ENCODE measurements at places on chromosomes 16 and 17.

- peak; percentile 97 for DNase-seq
Observed at GRCh38 chr16:67247192-67248072, at the start of gene FHOD1. FHOD1 (minus strand) TSS chr16:67247481; CDS start chr16:67247410, 71 bp downstream.

DNA sequence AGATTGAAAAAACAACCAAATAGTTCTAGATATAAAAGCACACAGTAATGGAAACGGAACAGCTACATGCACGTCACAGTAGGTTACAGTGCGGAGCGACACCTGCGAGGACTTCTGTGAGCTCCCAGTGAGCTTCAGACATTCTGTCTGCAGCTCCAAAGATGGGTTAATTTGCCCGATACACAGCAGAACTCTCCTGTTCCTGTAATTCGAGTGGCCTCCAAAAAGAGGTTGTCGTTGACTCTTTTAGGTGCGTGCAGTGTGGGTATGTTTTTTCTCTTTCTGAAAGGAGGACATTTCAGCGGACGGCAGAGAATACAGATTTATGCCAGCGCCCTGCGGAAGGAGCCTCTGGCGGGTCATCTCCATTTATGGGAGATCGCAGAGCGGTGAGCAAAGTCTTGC lies 2.9 kb downstream of the OR1F1 start:
- DNase-seq: no peak

- DNase-seq: no peak
Observed at GRCh38 chr17:50304781-50305404, 30.6 kb downstream of the TMEM92 start.

- no peak for DNase-seq
Observed at GRCh38 chr16:13441675-13442074, 478.3 kb upstream of the ERCC4 start.

GRCh38 chr17:80746262-80746935 lies 201.8 kb downstream of the RPTOR start:
- no peak for DNase-seq

GRCh38 chr17:34584805-34585416 lies 5.5 kb downstream of the TMEM132E start:
- DNase-seq: peak; percentile 20

- no peak for DNase-seq
Observed at GRCh38 chr17:9872852-9873251, 32.2 kb downstream of the RCVRN start.

- no peak for DNase-seq
Observed at GRCh38 chr16:676913-677312, 1.4 kb downstream of the RHBDL1 start.

DNA sequence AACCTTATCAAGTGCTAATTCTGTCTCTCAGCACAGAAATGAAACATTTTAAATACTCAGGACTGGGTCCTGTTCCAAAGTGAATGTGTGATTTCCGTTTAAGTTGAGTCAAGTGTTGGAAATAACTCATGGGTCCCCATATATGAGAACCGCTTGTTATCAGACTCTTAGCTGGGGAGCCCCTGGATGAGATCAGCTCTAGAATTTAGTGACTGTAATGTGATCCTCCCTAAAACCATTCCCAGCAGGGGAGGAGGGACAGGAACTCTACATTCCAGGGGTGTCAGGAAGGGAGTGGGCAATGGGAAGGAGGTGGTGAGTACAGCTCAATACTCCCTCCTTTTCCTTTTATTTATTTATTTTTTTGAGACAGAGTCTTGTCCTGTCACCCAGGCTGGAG lies 37.5 kb downstream of the OTOA start:
- DNase-seq: no peak

GRCh38 chr17:41777574-41778188 lies 8.8 kb downstream of the JUP start:
- peak; percentile 91 for DNase-seq

GRCh38 chr17:42230225-42230624 lies 35.9 kb upstream of the GHDC start:
- no peak for DNase-seq

DNA sequence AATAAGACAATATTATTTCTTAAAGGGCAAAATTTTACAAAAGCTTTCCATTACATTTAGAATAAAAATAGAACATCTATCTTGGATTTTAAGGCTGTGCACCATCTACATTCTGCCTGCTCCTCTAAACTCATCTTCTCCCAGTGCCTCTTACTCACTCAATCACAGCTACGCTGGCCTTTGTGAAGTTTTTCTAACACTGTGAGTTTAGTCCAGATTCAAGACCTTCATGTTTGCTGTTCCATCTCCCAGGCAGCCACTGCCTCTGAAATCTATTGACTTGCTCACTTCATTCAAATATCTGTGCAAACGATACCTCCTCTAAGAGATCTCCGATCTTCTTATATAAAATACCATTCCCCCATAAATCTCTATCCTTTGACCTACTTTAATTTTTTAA lies 673.4 kb upstream of the KIF2B start:
- no peak for DNase-seq

DNA sequence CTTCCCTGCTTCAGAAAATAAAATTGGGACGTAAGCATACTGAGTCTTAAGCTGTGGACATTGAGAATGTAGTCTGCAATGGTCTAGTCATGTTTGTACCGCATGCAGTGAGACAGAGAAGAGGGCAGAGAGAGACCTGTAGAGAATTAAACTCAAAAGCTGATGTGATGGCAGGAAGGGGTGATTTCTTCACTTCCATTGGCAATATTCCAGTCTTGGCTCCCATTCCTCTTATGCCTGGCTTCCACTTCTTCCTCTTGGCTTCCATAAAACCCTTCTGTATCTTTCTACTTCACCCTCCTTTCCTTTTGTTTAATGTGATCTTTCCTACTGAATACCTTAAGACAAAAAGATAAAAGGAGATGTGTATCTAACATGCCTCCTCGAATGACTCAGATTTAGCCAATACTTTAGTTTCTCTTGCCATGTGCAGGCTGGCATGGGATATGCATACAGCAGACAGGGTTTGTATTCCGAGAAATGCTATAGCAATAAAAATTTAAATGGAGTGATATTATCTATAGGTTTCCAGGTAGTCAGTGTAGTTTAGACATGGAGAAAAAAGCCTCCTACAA lies 423.1 kb upstream of the DYNLRB2 start:
- DNase-seq: no peak

DNA sequence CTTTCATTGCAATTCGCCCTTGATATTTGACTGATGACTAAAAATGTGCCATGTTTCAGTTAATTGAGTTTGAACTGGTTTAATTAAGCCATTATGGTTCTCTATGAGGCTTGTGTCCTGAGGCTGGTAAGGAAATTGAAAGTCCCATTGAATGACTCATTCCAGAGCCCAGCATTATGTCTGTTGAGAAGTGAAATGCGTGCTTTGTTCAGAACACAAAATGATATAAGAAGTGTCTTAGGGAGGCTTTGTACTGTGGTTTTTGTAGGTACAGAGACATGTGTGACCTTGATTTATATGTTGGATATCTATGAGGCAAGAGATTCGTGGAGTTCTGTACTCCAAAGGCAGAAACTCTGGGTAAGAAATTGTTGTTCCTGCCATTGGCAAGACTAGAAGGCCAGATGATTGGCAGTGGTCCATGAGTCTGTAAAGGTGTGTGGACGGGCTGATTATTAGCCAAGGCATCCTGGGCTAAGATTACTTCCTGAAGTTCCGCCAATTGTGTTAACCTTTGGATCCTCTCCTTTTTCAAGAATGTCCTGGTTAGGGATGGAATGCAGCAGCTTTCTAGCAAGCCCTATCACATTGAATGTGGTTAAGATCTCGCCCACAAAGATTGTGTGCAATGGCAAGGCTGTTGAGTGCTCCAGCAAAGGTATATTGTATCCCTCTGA lies 103.7 kb downstream of the NPIPB5 start:
- DNase-seq: no peak

DNA sequence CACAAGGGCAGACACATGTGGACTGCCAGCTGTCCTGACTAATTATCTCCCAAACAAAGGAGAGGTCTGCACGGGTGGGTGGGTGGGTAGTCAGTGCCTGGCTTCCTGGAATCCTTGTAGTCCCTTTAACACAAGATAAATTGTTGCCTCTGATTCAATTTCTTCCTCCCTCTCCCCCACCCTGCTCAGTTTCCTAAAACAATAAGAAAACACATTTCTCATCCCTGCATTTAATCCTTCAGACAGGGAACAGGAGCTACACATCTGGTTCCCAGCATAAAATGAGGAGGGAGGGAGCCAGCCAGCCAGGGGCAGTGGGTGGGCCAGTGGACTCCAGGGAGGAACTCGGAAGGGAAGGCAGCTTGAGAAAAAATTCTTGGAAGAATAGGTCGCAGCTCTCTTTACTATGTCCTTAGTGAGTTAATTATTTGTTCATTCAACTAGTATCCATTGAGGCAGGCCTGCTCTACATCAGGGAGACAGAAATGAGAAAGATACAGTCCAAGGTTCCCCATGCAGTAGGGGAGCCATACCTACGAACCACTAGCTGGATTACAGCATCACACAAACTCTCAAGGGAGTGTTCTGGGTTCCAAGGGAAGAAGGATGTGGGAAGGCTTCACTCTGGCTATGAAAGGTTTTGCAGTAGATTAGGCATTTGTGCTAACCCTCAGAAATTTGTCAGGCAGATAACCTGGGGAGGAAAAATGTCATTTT lies 58.3 kb downstream of the CCT6B start:
- no peak for DNase-seq

GRCh38 chr16:70786020-70786755 lies 14.8 kb downstream of the VAC14 start:
- no peak for DNase-seq

GRCh38 chr16:72649254-72649944 lies 398.5 kb downstream of the ZFHX3 start:
- DNase-seq: no peak

GRCh38 chr16:3065742-3066439 lies 451 bp downstream of the IL32 start:
- DNase-seq: no peak

GRCh38 chr17:72775237-72775636 lies 317.3 kb downstream of the SLC39A11 start:
- DNase-seq: no peak

DNA sequence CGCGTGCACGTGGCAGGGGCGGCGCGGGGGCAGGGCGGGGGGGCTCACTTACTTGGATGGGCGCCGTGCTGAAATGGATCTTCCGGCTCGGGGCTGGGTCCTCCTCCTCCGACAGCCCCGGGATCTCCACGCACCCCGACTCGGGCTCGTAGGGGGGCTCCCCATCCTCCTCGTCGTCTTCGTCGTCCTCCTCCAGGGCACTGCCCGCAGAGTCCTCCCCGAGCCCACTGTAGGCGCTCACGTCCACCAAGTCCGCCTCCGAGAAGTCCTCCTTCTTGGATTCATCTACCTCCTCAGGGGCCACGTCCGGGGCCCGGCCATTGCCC lies 1.4 kb downstream of the PPP1R9B start:
- DNase-seq: peak; percentile 64

GRCh38 chr16:8492690-8493089 lies 97.6 kb downstream of the TMEM114 start:
- DNase-seq: no peak

DNA sequence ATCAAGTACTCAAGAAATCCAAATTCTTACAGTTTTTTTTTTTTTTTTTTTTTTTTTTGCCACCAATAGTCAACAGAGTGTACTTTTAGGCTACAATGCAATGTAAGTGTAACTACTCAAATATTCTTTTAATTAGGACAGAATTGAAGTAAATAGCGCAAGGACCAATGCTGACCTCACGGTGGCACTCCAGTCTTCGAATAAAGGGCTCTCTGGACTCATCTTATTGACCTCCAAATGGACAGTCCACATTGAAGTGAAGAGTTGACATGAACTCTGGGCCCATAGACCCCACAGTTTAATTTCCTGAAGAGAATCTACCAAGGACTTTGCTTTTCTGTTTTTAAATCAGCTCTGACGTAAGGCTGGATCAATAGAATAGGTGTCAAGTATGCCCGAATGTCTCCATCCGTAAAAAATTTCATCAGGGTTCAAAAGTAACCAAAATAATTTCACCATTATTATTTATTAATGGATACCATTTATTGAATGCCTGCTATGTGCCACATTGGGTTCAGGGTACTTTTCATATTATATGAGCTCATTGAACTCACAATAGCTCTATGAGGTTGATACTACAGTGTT lies 7.3 kb upstream of the DDX52 start:
- peak; percentile 67 for DNase-seq

GRCh38 chr16:19027416-19027815 lies 40.0 kb upstream of the COQ7 start:
- DNase-seq: no peak

- peak; percentile 35 for DNase-seq
Observed at GRCh38 chr17:3891626-3892094, 1.2 kb downstream of the CAMKK1 start.

DNA sequence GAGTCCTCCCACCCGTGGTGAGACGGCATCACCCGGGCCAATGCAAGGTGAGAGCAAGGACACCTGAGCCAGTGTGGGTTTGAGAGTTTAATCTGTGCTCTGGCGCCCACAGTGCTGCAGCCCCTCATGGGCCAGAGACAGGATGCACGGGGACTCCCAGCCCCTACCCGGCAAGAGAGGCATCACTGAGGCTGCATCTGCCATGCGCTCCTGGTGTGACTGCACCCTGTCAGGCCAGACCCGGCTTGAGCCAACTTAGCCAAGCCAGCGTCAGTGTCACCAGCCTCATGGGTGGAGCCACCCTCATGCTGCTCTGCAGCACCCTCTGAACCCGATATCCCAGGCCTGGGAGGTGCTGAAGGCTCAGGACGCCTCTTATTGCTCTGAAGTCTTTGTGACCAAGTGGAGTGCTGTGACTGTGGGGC lies 1.3 kb upstream of the BRICD5 start:
- DNase-seq: no peak

DNA sequence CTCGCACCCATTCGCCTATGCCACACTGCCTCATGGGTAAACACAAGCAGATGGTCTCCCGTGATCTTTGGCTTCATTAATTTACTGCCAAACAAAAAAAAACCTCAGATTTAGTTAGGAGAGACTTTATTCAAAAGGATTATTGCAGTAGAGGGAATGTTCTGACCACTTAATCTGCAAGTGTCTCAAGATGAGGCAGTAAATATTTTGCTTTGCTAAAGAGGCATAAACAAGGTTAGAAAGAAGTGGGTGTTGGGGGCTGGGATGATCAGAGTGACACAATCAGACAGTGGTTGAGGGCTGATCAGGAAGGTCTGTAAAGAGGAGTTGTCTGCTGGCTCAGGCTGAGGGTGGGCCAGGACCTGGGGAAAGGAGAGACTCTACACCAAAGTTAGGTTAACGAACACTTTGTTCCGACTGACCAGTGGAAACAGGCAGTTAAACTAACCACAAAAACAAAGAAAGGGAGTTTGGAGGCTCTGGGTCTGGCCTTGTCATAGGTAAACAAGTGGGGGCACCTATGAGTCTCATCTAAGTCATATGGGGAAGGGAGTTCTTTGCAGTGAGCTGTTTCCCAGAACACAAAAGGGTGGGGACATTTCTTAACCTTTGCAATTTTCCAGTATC lies 28.5 kb downstream of the HSD17B2 start:
- DNase-seq: no peak

Data from EL (cell line).